ENCODE measurements at places on chromosomes 1 and 21.

GRCh38 chr1:228272831-228273571 lies 65.2 kb downstream of the OBSCN start:
- no peak for DNase-seq

DNA sequence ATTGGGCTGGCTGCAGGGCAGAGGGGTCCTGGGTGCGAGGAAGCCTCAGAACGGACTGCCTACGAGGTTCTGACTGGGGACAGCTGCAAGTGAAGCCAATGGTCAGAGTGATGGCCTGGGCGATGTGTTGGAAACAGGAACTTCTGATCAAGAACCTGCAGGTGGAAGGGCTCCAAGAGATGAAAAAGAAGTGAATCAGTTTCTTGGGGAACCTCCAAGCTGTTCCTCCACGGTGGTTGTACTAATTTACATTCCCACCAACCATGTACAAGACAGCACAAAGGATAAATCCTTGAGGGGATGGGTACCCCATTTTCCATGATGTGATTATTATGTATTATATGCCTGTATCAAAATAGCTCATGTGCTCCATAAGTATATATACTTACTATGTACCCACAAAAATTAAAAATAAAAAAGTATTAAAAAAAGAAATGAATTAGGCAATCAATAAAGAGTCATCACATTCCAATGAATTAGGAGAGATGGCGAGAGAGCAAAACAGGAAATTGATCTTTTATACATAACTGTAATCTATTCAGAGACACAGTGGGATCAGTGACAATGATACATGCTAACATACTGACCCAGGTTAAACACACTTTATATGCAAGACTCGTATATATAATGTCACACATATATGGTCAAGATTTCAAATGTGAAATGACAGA lies 58.1 kb downstream of the PTPN14 start:
- no peak for DNase-seq

GRCh38 chr1:71413441-71414175 lies 332.8 kb upstream of the ZRANB2 start:
- DNase-seq, result no peak

DNA sequence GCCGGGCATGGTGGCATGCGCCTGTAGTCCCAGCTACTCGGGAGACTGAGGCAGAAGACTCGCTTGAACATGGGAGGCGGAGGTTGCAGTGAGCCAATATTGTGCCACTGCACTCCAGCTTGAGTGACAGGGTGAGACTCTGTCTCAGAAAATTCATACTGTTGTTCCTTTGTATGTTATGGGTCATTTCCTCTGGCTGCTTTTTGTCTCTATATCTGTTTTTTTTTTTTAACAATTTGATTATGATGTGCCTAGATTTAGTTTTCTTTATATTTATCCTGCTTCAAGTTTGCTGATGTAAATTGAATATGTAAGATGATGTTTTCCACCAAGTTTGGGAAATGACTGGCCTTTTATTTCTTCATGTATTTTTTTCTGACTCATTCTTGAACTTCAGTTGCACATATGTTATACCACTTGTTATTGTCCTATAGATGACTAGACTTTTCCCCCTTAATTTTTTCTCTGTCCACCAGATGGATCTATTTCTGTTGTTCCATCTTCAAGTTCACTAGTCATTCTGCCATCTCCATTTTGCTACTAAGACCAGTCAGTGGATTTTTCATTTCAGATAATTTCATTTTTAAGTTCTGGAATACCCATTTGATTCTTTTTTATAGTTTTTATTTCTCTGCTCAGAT lies 173.5 kb downstream of the GALNT2 start:
- DNase-seq, result no peak

DNA sequence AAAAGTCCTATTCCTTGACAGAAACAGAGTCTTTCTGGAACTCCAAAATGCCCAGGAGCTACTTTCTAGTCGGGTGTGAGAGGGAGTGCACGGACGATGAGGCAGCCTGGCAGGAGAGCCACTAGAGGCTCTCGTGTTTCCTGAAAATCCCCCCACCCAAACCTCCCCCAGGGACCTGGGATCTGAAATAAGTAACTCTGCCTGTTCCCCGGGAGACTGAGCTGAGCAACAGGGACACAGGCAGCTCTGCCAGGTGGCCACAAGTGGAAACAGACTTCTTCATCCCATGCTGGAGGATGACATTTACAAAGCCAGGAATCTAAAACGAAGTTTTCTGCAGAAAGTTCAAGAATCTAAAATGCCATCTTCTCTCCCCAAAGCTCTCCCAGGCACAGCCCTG lies 77.1 kb downstream of the ITPKB start:
- no peak for DNase-seq
